Subcutaneous preadipocyte (primary cell): ENCODE measurements at places on chromosomes 6 and 20. TPM values are rescaled to one million over a fixed set of nuclear protein-coding genes. Genes with fewer than 3 reads are reported as not detected.

NXT1 gene
- 22.0 and 29.5 TPM in 2 replicates for total RNA-seq

CPXM1 gene
- 2.2 and 2.3 TPM in 2 replicates for total RNA-seq

CCN6 gene
- not detected in 2 replicates for total RNA-seq

PRPH2 gene
- 0.73 and 0.78 TPM in 2 replicates for total RNA-seq

OR2H1 gene
- total RNA-seq: not detected in 2 replicates

ZC2HC1B gene
- not detected in 2 replicates for total RNA-seq

FARS2 gene
- 32.6 and 33.4 TPM in 2 replicates for total RNA-seq

CPNE5 gene
- total RNA-seq: not detected in 2 replicates

HLA-DMB gene
- 0.37 TPM in 1 of 2 replicates, not detected in the other for total RNA-seq

HLA-DOA gene
- total RNA-seq: under 0.01 TPM in 1 of 2 replicates, not detected in the other
